NCI-H1092 treated with DMSO at 0.1 percent for 48 hours (cell line): ENCODE measurements at places on chromosomes 7 and 10.

DNA sequence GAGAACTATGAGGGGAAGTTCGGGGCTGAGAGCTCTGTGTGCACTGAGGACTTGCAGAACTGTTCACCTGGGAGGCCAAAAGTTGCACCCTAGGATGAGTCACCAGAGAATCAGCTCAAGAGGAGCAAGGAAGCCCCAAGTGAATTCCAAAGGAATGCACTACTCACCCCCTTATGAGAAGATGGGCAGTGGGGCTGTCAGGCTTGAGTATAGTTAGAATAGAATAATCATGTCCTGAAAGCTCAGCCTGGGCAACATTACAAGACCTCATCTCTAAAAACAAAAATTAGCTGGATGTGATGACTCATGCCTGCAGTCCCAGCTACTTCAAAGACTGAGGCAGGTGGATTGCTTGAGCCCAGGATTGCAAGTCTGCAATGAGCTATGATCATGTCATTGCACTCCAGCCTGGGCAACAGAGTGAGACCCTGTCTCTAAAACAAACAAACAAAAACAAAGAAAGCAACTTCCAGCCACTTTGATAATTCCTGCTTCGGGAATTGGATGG lies 30.0 kb downstream of the MAP3K8 start:
- no peak for DNase-seq

DNA sequence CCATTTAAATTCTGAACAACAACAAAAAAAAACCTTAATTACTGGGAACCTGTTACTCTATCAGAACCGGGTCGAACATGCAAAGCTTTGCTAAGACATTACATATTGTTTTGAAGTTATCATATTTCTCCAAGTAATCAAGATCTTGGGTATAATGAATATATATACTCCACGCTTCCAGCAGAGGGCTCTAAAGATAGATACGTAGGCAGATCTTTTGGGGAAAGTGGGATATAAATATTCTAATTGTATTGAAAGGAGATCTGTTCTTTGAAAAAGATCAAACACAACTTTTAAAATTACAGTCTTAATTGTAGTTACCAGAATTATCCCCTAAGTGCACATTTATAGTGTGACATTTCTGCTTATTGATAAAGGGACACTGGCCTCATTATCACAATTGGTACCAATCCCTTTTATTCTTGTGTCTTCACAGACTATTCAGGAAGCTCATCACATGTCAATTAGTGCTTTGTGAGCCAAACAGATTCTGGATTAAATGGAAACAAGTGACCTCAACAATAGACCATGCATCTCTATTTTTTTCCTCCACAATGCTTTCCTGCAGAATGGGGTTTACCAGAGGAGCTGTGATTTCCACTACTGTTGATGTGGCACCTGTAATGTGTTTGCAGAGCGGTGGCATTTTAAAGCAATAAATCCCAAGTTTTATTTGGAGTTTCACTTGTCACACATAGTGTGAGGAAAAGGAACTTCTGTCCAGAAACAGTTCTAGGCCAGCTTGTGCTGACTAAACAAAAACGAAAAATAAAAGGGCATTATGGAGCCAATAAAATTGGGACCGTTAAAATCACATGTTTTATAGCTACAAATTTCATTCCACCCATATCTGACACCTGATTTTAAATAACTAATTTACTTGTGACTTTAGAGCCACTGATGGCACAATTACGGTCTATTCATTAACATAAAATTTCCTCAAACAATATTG lies 122.4 kb downstream of the CTTNBP2 start:
- peak; percentile 58 for DNase-seq

- DNase-seq, result no peak
Measured at GRCh38 chr10:21002091-21002878, 105.2 kb upstream of the NEBL start.

GRCh38 chr10:91422915-91423314 lies 12.8 kb downstream of the HECTD2 start:
- no peak for DNase-seq

DNA sequence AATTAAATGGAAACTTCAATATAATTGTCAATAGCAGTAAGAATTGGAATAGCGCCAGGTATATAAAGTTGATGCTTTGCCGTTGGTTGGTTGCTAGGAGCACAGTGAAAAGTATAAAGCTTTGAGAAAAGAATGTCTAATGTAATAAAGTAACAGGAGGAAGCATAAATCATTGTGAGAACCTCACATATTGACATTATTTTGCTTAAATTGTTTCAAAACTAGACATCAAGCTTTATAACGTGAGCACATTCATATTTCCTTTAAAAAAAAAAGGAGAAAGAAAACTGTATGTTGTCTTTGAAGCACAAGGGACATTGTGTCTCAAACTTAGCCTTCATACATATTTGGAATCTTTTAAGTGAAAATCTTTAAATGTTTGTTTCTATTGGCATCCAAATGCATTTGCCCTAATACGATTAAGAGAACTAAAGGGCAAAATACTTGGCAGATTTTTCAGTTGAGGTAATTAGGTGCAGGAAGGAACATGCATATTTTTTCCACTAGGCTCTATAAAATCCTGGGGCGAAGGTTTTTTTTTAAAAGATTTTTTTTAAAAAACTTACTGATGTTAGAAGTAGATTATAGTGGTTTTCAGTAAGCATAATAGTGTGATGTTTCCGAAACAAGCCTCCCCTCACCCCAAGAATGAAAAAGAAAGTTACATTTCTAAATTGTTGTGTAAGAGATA lies 92.4 kb downstream of the ARID5B start:
- DNase-seq, result no peak

DNA sequence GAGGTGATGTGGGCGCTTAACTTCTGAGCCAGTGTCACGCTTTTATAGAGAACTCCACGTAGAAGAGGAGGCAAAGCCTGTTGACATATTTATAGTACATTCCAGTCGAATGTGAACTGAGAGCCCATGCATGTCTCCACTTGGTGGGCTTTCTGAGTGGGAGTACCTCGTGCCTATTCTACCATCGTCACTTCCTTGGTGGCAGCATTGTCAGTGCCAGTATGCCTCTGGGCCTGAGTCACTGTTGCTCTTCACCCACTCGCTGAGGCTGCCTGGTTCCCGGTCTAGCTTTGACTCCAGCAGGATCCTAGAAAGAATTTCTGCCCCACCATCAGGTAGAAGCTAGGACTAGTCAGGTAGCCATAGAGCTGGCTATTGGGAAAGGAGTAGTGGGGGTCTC lies 30.0 kb upstream of the CDH23 start:
- DNase-seq, result no peak

- DNase-seq, result no peak
Measured at GRCh38 chr7:88111954-88112471, 107.8 kb downstream of the SRI start.

GRCh38 chr7:55534262-55534915 lies 37.9 kb downstream of the VOPP1 start:
- no peak for DNase-seq

GRCh38 chr10:116705498-116705897 lies 36.9 kb downstream of the HSPA12A start:
- no peak for DNase-seq

- no peak for DNase-seq
Measured at GRCh38 chr10:119734396-119735332, 8.8 kb downstream of the INPP5F start.
